ENCODE measurements at places on chromosomes 6 and 20. TPM values are rescaled to one million over a fixed set of nuclear protein-coding genes. Genes with fewer than 3 reads are reported as not detected.

The ZNF831 gene
- total RNA-seq: not detected

The SLC26A8 gene
- not detected for total RNA-seq

The BPIFB2 gene
- total RNA-seq: not detected

The HTR1E gene
- total RNA-seq: not detected

The MOG gene
- not detected for total RNA-seq

The ADISSP gene
- 24.3 TPM for total RNA-seq

The HS3ST5 gene
- total RNA-seq: not detected

The DAAM2 gene
- 87.2 TPM for total RNA-seq

The GSTA2 gene
- total RNA-seq: not detected

The SMOC2 gene
- 11.6 TPM for total RNA-seq

GRCh38 chr6:6907286-6907685, 200.5 kb upstream of the RREB1 start:
- no peak for DNase-seq

DNA sequence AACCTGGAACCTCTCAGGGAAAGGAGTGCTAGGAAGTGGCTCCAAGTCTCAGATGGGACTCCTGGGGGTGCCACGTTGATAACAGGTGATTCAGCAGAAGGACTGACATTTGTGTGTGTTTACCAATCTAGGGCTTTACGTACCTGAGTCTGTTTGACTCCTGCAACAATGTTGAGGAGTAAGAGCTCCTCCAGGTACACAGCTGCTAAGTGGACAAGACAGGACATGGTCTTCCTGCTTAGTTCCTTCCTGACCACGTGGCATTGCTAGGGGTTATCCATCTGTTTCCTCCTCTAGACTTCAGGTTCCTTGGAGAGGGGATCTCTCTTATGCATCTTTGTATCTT, 164.5 kb upstream of the SLC24A3 start:
- DNase-seq: no peak

- no peak for DNase-seq
These were observed 1.8 kb downstream of the RBCK1 start for GRCh38 chr20:409697-410559.

DNA sequence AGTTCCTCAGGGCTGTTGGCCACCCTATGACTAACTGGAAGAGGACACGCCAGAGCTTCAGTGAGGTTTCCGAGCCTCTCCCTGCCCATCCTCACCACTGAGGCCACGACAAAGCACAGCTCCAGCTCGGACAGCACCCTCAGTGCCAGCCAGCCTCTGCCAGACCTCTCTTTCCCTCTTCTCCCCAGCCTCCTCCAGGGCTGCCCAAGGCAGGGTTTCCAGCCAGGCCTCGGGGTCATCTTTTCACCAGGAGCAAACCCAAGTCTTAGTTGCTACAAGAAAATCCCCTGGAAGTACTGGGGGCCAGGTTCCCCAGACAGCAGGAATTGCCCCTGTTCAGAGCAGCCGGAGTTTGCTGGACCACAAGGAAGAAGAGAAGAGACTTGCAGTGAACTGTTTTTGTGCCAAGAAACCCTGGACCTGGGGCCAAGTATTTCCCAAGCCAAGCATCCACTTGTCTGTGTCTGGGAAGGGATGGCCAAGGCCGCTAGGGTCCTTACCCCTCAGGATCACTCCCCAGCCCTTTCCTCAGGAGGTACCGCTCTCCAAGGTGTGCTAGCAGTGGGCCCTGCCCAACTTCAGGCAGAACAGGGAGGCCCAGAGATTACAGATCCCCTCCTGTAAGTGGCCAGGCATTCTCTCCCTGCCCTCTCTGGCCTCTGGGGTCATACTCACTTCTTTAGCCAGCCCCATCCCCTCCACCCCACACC, 41.6 kb downstream of the PLAGL2 start:
- DNase-seq: no peak

- no peak for DNase-seq
These were observed 386.6 kb upstream of the SLC35B3 start for GRCh38 chr6:8821981-8822381.

DNA sequence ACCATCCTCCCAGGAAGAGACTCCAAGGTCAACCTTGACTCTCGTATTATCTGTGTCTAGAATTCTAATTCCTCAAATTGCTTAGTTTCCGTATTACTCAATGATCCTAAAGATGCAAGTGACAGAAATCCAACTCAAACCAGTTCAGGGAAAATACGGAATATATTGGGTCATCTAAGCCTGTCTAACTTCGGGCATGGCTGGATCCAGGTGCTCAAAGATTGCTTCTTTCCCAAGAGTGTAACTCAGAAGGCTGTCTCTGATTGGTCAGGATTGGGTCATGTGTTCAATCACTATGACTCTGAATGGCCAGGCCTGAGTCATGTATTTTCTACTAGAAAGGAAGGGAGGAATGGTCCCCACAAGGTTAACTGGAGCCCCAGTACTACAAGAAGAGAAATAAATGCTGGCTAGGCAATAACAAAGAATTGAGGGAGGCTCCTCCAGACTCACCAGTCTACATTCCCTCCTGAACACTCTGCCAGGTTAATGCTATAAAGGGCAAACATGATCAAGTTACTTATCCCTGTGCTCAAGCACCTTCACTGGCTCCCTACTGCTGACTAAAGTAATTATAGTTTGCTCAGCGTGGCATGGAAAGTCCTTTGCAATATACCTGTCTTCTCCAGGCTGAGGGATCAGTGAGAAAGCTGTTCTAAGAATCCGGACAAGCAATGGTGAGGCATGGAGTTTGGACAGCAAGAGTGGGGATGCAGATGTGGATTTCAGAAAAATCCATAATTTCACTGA, 15.4 kb upstream of the PREX1 start:
- no peak for DNase-seq

DNA sequence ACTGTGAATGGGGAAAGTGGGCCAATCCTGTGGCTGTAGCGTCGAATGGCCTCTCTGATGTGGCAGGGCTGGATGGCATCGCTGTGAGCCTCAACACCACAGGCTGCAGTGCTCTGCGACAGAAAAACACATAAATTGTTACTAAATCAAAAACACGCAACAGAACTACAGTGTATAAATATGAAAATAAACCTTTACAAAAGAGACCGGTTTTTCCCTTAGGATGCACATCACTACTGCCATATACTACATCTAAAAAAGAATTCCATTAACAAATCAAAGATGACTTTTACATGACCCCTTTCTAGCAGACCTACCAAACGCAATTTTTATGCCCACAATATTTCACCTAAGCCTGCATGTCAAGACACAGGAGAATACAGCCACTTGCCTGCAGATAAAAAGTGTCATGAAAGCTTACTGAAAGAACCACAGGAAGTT, 395.5 kb upstream of the RUNX2 start:
- DNase-seq: no peak

GRCh38 chr6:90160013-90160412, 136.6 kb downstream of the BACH2 start:
- no peak for DNase-seq

GRCh38 chr6:138546733-138547185, 47.5 kb upstream of the NHSL1 start:
- no peak for DNase-seq

DNA sequence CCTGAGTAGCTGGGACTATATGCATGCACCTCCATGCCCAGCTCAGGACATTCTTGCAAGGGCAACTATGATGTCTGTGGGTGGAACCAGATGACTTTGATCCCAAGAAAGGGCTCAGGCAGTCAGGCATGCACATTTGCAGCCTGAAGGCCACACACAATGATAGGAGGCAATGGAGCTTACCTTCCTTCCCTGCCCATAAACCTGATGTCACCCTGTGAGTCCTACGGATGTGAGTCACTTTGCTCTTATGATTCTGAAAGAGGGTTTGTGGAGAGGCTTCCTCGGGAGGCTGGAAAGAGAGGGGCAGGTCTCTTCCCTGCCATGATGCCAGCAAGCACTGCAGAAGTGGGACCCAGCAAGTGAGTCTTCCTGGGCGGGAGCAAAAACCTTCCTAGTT, 202.4 kb downstream of the LY86 start:
- DNase-seq: no peak

GRCh38 chr6:136749359-136749997, 42.8 kb downstream of the MAP3K5 start:
- no peak for DNase-seq

DNA sequence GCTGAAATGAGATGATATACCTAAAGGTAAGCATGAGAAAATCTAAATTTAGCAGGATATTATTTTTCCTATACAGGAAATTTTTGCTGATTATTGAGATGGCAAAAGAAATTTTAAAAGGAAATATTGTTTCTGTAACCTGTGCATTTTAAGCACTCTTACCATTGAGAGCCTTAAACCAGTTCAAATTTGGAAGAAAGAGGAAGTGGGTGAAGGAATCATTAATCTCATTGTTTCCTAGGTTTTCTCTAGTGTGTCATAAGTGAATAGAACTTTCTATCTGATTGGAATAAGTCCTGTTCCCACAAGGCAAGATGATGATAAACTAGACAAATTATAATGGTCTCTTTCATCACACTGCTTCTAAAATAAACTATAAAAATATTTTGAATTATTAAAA, 22.4 kb upstream of the FKBP1C start:
- no peak for DNase-seq

- DNase-seq: no peak
These were observed 23.9 kb upstream of the SPTLC3 start for GRCh38 chr20:12984863-12985262.

GRCh38 chr6:83403191-83403590, 27.7 kb downstream of the ME1 start:
- no peak for DNase-seq

GRCh38 chr6:108247965-108248536, 12.8 kb downstream of the SNX3 start:
- DNase-seq: no peak

DNA sequence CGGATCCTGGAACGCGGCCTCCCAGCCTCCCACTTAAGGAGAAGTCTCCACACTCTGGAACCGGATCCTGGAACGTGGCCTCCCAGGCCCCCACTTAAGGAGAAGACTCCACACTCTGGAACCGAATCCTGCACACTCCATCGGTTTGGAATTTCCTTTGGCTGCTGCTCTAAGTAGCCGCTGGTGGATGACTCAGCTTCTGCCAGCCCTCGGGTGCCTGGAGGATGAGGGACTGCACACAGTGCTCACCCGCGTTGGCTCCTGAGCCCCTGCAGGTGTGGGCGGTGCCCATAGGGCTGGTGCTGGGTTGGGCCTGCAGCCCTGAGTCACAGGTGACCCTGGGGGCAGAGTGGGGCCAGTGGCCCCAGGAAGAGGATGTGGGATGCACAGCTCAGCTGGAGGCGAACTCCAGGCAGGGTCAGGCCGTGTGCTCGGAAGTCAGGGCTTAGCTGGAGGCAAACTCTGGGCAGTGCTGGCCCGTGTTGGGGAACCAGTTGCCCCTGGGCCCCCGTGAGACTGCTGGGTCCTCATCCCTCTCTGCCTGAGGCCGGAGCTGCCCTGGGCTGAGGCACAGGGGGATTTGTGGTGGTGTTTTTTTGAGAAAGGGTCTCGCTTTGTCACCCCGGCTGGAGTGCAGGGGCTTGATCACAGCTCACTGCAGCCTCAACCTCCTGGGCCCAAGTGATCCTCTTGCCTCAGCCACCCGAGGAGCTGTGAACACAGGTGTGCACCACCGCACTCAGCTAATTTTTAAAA, 13.9 kb upstream of the TNFRSF6B start:
- no peak for DNase-seq

- no peak for DNase-seq
These were observed 154.3 kb downstream of the CCDC170 start for GRCh38 chr6:151647976-151648639.

DNA sequence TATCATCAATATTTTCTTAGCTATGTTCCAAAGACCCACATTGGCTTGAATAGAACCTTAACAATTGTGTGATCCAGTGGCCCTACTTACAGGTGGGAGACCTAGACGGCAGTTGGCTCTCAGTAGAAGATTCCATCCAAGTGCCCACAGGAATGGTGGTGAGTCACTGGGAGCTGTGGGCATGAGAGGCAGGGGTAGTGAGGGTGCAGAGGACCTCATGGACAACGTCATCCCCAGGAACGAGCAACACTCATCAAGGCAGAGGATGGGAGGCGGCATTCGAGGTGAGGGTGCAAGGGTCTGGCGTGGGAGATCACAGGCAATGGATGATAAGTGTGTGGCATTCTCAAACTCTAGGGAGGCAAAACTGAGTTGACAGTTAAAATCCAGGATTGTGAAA, 17.5 kb upstream of the SPO11 start:
- peak; percentile 68 for DNase-seq

GRCh38 chr6:4666886-4667513, 109.2 kb upstream of the CDYL start:
- DNase-seq: peak; percentile 10

DNA sequence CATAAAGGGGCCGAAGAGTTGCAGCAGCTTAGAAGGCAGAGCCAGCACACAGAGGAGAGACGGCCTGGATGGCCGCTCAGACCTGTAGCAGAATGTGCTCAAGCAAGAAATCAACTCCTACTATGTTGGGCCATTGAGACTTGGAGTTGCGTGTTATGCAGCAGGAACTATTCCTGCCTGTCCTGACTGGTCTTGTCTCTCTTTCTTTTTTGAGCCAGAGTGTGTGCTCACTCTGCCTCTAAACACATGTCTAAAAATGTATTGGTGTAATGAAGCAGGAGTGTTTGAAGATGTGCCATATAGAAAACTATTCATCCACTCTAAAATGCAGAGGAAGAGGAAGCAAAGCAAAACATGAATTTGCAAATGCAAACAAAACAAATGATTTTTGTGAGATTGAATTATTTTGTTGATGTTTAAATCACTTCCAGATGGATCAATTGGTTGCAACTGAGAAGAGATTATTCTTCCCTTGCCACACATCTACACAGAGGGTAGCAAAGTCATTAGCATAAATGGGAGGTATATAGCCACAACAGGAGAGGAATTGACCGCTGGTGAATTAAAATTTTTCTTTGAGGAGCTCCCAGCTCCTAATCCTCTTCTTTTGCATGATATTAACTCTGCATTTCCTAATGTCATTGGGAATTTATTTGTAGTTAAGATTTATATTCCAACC, 20.4 kb upstream of the SYNJ2 start:
- DNase-seq: peak; percentile 7

DNA sequence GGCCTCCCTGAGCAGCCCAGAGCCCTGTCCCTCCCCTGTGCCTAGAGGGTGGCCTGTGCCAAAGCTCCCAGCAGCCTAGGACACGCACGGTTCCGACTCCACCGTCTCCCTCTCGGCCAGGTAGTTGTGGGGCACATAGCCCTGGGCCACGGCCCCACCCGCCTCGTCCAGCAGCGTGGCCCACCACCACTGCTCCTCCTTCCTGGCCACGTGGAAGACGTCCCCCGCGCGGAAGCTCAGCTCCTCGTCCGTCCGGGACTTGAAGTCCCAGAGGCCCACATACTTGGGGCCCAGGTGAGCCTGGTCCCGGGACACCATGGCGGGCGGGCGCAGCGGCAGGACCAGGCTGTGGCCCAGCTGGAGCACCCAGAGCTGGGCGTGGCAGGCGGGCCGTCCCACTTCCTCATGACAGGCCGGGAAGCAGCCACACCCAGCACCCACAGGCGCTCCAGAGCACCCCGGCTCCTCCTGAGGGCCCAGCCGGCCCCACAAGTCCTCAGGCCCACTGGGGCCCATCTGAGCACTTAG, at the start of gene PTK6:
Gene PTK6 (minus strand): TSS at position 380 of the 528 bp plus-strand sequence. CDS start 62 bp downstream, at position 318.
- no peak for DNase-seq

GRCh38 chr6:29131691-29132090, 23.8 kb downstream of the OR2J3 start:
- no peak for DNase-seq

All from osteocyte (in vitro differentiated cells).